Nucleus accumbens (tissue), 56 donors: ENCODE measurements at places on chromosomes 1 and 21.

- no peak for DNase-seq
Observed at GRCh38 chr1:192265516-192266173, 51.1 kb upstream of the RGS21 start.

GRCh38 chr1:115408533-115408932 lies 70.5 kb upstream of the NGF start:
- DNase-seq, result no peak

- no peak for DNase-seq
Observed at GRCh38 chr1:9194024-9194423, 40.5 kb upstream of the H6PD start.

GRCh38 chr21:37458669-37459276 lies 92.2 kb downstream of the DYRK1A start:
- DNase-seq, result no peak

DNA sequence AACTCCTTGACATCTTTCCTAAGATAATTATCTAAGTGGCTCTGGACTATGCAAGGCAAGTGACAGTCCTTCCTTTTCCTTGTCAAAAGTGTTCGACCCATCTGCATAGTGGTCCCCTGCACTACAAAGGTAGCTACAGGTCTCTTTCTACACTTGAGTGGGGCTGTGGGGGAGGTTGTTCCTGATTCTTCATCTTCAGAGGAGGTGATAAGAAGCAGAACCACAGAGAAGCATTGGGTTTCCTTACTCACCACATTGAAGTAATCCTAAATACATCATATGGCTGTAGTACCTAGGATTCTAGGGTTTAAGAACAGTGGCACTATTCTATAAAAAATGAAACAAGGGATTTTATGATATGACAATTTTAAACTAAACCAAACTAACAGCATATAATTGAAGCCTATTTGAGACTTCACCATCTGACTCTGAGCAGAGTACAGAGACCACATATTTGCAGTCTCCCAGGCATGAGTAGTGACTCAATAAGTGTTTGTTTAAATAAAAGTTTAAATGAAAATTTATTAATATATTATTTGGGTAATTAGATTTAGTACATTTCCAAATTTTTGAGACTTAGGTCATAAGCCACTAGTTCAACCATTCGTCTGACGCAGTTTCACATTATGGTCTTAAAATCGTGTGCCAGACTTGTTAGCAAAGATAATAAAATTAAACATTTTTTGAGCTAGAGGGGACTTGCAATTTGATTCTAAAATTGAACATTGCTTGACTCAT lies 54.9 kb upstream of the NEK7 start:
- DNase-seq, result no peak

DNA sequence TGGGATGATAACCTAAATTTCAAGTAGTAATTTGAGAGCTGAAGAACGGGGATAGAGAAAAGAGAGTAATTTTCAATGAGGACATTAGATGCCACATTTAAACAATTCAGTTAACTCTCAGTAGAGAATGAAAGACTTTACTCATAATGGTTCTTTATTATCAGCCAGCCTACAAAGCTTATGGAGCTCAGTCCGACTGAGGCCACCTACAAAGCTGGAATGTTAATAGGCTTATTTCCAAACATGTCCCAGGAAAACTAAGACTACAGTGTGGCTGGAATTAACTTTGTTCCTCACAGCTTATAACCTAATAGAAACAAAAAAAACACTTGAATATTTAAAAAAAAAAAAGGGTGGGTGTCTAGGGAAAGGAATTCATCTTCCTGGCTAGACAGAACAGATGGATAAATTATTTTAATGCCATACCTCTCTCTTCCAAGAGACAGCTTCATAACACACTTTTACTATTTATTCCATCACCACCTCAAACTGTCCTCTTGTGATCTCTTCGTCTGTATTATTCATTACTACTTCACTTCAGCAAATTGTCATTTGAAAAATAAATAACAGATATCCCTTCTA lies 9.8 kb downstream of the SLC19A2 start:
- DNase-seq, result no peak

DNA sequence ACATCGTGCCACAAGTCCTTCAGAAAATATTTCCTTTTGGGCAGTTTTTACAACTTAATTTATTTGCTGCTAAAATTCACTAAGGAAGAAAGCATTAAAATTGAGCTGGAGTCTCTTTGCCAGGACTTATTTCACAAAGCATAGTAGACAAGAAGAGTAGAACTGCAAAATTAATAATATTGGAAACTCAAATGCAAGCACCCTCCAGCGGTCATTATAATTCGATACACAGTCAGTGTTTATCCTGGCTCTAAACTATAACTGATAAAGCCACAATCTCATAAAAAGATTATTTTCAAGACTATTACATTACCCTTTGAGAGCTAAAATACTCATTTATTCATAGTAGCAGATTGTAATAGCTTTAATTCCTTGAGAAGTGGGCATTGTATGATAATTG lies 655.4 kb downstream of the RWDD3 start:
- no peak for DNase-seq

DNA sequence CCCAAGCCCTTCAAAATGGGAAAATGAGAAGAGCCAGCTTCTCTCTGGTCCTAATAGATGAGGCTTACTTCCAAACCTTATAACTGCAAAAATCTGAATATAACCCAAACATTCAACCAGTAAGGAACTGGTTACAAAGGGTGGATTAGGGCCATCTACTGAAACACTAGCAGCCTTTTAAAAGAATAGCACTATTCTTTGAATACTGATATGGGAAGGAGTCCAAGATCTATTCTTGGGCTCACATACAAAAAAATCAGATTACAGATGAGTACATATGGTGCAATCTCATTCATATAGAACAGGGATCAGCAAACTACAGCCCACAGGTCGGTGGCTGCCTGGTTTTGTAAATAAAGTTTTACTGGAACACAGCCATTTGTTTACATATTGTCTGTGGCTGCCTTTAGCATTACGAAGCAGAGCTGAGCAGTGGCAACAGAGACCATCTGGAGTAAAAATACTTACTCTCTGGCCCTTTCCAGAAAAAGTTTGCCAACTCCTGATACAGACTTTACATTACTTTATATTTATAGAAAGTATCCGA lies 167.7 kb downstream of the ZSCAN20 start:
- DNase-seq, result no peak

- DNase-seq, result no peak
Observed at GRCh38 chr1:154403261-154403943, 1.7 kb upstream of the IL6R start.

- no peak for DNase-seq
Observed at GRCh38 chr1:239630767-239631166, 244.4 kb downstream of the CHRM3 start.

DNA sequence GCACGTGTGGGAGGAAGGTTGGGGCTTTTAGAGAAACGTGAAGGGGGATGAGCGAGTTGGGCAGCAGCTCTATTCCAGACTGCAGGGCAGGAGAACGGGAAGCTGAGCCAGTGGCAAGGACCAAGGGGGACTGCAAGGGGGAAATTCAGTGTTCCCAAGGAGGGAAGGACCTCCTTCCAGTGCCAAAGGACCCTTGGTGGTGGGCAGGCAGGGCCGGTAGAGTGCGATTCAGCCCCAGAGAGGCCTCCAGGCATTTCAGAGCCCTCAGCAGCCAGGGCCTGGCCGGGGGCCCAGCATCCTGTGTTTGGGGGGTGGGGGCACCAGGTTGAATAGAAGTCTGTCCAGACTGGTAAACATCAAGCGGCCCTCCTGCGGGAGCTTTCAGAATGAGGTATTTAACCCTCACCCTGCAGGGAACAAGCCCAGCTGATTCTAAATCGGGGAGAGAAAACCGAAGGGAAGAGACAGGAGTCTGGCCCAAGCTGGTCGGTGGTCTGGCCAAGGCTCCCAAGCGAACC lies 2.3 kb downstream of the COL9A2 start:
- no peak for DNase-seq

- DNase-seq, result peak; percentile 36
Observed at GRCh38 chr1:58862728-58863385, 79.0 kb upstream of the JUN start.

DNA sequence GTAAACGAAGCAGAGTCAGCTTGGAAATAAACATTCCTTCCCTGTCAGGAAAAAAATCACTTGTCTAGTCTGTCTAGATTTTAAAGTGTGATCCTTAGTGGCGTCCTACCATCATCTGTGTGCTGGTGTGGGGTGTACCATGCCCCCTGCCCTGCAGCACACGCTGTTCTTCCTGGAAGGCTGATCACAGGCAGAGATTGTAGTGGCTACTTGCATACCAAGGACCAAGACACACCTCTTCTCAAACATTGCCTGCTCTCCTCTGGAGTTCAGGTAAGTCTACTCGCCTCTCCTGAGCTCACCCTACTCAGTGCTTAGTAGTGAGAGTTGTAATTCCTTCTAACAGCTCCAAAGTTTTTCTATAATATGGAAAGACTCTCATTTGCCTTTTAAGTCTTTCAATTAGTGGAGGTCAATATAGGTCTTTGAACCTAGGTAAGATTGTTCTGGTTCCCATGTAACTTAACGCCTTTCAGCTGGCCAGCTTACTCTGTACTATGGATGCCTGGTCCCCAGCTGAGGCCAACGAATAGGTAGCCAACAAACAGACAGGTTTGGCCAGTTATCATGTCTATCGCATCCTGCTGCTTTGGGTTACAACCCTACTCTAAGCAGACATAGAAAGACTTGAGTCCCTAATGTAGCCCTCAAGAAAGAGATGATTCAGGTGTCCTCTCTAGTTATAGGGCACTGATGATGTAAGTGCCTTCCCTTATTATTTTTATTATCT lies 55.4 kb downstream of the XCL1 start:
- DNase-seq, result no peak

- no peak for DNase-seq
Observed at GRCh38 chr1:209835782-209836298, 8.1 kb downstream of the UTP25 start.

DNA sequence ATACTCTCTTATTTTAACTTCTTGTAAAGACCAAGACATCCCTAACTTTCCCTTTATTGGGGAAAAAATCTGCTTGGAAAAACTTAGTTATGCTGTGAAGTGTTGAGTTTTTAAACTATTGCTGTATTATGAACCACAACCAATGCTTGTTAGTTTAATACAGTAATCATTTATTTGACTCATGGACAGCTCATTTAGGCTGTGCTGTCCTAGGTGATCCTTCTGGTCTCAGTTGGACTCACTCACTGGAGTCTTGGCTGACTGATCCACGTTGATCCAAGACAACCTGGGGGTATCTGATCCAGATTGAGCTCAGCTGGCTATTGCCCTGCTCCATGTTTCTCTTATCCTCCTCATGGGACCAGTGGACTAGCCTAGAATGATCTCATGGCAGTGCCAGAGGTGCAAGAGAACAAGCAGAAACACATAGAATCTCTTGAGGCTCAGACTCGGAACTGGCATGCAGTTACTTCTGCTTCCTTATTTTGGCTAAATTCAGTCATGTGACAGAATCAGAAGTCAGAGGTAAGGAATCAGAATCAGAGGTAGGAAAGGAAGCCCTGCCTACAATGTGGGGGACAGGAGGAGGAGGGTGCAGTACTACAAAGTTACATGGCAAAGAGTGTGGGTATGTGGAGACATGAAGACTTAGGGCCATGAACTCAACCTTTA lies 156.5 kb downstream of the FGGY start:
- DNase-seq, result no peak

DNA sequence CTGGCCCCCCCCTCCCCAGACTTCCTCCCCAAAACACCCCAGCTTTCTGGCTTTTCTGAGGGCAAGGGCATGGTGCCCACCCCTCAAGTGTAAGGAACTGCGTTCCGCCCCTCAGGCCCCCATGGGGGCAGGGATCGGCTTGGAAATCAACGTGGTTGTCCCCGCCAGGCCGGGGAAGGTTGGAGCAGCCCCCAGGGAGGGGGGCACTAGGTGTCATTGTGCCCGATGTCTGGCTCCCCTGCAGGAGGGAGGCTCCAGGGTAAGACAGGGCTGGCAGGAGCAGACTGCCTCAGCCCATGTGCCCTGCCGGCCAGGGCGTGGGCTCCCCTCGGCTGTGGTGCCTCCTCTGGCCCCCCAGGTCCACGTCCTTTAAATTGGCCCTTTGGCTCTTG lies 7.4 kb upstream of the TFAP2E start:
- DNase-seq, result no peak

GRCh38 chr1:225627304-225627947 lies 25.5 kb downstream of the ENAH start:
- DNase-seq, result no peak

DNA sequence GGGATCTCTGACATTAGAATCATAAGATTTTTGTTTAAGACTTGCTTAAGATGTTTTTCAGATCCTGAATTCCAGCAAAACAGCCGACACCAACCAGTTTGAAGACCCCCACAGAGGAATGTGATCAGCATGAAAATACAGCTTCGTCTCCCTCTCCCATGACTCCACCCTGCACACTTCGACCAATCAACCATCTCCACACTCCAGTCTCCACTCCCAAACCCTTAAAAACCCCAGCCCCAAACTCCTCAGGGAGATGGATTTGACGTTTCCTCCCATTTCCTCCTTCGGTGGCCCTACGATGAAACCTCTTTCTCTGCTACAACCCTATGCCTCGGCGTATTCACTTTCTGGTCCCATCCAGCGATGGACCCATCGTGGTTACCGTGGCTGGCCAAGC lies 30.1 kb upstream of the KIF26B start:
- DNase-seq, result no peak

GRCh38 chr1:161952607-161953172 lies 71.0 kb downstream of the OLFML2B start:
- no peak for DNase-seq

DNA sequence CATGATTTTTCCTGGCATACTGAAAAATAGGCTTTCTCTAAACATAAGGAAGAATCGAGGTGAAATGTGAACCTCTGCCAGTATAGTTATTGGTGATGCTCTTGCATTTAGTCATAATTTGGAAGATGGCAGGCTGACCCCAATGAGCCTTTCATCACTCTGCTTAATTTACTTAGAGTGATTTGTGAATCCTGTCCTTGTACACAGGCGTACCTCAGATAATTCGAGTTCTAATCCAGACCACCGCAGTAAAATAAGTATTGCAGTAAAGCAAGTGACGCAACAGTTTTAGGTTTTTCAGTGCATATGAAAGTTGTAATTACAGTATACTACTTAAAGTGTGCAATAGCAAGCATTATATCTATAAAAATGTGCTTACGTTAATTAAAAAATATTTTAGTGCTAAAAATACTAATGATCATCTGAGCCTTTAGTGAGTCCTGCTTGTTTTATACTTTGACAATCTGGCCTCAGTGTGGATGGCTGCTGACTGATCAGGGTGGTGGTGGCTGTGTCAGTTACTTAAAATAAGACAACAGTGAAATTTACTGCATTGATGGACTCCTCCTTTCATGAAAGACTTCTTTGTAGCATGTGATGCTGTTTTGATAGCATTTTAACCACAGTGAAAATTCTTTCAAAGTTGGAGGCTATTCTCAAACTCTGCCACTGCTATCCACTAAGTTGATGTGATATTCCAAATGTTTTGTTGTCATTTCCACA lies 1.7 kb downstream of the PKNOX1 start:
- DNase-seq, result no peak
